ENCODE measurements at places on chromosomes 2 and 18.

DNA sequence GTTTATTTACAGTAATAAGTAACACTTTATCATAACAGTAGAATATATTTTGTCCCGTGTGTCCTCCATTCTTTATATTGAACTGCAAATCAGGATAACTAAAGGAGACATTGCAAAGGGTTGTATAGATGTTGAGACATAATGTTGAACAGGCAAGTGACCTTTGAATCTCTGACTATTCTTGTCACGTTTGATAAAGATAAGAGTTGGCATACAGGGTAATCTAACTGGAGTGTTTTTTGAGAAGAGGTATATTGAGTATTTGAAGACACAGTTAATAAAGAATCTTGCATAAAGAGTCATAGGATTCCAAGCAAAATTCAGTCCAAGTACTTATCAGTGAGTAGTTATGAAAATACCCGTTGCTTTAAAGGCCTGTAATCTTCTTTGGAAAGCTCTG lies 21.7 kb downstream of the CCDC195 start:
- DNase-seq, result no peak

GRCh38 chr2:19036091-19036490 lies 322.3 kb downstream of the OSR1 start:
- DNase-seq, result no peak

GRCh38 chr18:45889419-45890064 lies 64.1 kb downstream of the SIGLEC15 start:
- DNase-seq, result no peak

DNA sequence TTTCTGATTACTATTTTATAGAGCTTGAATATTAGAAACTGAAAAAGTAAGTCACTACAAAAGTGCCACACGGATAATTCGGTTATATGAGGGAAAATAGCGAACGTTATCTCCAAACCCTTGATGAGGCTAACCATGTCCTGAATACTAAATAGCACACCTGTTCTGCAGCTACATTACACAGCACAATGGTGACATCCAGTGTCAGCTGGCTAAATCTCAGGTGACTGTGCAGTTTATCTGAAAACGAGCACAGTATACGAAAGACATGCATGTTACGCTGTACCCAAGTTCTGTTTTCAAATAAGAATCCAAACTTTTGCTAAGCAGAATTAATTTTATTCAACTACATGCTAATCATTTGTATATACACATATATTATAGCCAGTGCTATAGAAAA lies 9.0 kb downstream of the CCDC68 start:
- peak; percentile 28 for DNase-seq

DNA sequence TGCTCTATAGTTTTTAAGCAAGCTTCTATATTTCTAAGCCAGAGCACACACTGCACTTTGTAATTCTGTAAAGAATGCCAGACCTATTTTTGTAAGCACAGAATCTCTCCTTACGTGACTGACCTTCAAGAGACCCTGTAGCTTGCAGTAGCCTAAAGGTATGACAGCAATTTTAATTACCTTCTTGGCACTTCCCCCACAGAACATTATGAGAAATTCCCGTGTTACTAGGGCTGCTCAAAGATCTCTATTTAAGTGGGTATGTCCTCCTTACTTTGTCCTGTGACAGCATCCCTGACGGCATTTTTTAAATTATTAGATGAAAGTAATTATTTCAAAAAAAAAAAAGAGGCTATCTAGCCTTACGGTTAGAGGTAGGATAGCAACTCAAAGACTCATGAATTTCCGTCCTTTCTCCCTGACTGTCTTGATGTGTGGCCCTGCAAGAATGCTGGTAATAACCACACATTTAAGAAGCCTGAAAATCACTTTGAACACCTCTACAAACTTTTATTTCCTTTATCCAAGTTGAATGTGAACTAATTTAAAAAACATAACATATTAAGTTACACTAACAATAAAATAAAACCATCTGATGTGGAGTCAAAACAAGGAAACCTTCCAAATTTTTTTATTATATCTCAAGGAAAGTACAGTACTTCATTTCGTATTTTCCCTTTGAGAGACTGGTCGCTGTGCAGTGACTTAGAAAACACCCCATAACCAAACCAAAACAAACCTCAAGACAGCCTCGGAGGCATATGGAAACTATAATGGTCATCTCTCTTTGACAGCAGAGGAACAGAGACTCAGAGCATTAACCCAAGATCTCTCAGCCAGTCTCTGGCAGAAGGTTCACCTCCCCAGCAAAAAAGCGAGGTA lies 54.9 kb downstream of the THUMPD2 start:
- DNase-seq, result no peak

GRCh38 chr2:73069041-73069854 lies 2.3 kb downstream of the SFXN5 start:
- DNase-seq, result no peak

DNA sequence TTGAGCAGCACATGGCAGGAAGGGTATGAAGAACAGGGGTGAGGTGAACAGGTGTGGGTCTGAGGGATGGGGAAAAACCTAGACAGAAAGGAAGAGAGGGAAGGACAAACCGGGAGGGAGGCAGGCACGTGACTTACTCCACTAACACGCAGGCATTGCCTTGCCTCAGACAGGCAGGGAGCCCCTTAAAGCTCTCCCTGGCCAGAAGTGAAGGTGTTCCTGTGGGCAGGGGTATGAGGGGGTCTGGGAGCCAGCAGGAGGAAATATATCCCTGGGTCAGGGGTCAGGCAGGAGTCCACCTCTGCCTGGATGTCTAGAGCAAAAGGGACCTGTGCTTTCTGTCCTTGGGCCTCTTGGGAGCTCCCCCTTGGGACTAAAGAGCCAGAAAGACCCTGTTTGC lies 135.3 kb upstream of the EPAS1 start:
- no peak for DNase-seq

GRCh38 chr18:1648712-1649111 lies 744.0 kb downstream of the ADCYAP1 start:
- no peak for DNase-seq

- no peak for DNase-seq
Observed at GRCh38 chr2:232888099-232888836, 18.2 kb downstream of the SNORC start.

- DNase-seq, result no peak
Observed at GRCh38 chr2:100856732-100857131, 36.8 kb downstream of the NPAS2 start.

DNA sequence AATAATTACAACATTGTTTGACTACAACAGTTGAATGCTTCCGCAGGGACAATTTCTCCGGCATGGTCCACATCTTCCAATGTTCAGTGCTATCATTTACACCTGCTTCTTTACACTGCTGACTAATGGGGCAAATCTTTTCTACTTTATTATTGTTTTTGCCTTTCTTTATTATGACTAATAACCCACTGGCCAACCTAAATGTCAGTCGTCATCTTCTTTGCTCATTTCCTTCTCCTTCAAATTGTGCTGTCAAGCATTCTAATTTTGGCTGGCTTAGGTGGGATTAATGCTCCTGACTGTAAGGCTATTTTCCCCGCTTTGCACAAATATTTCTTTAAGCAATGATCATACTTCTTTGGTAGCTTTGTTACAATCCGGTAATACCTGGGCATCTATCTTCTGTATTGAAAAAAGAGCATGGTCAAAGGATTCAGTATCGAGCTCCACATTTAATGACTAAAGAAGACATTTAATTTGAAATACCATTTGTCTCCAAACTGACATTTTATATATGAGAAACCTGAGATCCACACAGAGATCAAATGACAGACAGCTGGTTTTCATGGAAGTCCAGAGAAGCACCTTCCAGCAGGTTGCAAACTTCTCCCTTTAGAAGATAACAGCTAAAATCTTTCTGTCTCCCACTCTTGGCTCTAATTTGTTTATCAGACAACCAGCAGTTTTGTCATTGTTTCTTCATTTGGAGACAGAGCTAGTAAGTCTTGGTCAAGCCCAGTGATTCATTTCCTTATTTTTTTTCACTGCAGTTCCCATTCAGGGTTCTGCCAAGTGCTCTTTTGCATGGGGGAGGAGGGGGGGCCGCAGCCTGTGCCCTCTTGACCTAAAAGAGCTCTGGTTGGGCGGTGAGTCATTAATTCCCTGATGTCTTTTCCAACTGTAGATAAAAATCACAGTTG lies 132.9 kb downstream of the SOCS6 start:
- DNase-seq, result no peak

- DNase-seq, result no peak
Observed at GRCh38 chr18:21453511-21453901, 147.0 kb downstream of the ESCO1 start.

- DNase-seq, result no peak
Observed at GRCh38 chr18:33744032-33744697, 166.1 kb downstream of the ASXL3 start.

DNA sequence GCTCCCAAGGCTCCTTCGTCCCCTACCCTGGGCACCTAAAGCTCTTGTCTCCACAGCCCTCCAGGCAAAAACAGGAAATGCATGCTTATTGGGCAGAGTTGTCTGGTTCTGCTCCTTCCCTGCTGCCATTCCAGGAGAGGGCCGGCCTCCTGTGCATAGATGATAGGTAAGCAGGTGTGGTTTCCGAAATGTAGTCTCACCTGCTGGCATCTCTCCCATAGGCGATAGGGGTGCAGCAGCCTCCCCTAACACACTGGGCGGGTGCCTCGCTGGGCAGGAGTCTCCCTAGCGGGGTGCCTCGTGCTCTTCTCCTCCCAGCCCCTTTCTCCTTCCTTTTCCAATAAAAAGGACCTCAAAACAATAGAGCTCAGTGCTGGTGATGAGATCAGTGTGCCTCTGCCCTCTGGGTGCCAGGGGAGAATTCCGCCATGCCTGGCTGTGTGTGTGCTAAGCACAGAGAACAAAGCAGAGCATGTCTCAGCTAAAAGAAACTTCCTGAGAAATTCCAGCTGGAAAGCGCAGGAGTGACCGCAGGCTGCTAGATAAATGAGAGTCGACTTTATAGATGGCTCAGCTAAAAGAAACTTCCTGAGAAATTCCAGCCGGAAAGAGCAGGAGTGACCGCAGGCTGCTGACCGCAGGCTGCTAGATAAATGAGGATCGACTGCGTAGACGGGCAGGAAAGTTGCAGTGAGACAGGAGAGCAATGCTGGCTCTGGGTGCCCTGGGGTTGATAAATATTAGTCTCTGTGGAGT lies 11.3 kb upstream of the PXDN start:
- no peak for DNase-seq

GRCh38 chr2:146666340-146666739 lies 1178.5 kb upstream of the ACVR2A start:
- DNase-seq, result no peak

DNA sequence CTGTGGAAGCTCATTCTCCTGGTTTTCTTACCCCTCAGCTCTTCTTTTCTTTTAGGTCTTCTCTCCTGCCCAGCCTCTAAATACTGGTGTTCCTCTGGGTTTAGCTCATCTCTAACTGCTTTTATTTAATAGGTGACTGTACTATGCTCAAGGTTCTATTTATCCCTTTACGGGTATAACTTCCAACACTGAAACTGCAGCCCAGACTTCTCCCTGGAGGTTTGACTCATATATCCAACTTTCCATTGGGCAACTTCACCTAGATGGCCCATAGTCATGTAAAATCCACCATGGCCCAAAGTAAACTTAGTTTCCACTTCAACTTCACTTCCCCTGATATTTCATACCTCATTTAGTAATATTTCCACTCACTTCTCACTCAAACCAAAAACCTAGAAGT lies 273.1 kb downstream of the PLCL1 start:
- DNase-seq, result no peak

GRCh38 chr2:72109291-72109690 lies 38.4 kb downstream of the CYP26B1 start:
- no peak for DNase-seq

DNA sequence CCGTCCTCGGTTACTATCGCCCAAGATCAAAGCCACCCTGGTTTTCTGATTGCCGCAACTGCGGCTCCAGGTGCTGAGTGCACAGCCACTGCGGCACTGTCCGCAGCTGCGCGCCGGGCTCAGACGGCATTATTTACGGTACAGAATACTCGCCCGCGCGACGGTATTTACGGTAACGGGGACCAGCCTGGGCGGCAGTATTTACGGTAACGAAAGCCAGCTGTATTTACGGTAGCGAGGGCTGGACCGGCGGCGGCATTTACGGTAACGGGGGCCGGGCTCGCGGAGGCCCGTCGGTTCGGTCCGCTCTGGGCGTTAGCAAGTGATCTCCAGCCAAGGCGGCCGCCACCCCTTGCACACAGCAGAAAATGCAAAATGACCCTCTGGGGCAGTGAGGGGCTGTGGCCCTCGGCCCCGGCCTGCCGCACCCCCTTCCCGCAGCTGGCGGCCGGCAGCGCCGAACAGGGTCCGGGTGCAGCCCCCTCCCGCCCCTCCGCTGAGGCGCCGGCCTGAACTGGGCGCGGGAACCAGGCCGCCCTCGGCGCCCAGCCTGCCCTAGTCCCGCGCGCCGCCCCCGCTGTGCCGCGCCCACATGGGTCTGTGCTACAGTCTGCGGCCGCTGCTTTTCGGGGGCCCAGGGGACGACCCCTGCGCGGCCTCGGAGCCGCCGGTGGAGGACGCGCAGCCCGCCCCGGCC lies at the start of gene GNAL:
TSS of gene GNAL (plus strand) at position 293 of the 697 bp plus-strand sequence. CDS start at position 593, 300 bp downstream.
- DNase-seq, result peak; percentile 77

GRCh38 chr18:10072671-10073175 lies 158.9 kb downstream of the VAPA start:
- no peak for DNase-seq

- no peak for DNase-seq
Observed at GRCh38 chr2:74864728-74865722, 31.1 kb downstream of the HK2 start.

GRCh38 chr2:237141571-237142051 lies 55.9 kb downstream of the COPS8 start:
- DNase-seq, result no peak

DNA sequence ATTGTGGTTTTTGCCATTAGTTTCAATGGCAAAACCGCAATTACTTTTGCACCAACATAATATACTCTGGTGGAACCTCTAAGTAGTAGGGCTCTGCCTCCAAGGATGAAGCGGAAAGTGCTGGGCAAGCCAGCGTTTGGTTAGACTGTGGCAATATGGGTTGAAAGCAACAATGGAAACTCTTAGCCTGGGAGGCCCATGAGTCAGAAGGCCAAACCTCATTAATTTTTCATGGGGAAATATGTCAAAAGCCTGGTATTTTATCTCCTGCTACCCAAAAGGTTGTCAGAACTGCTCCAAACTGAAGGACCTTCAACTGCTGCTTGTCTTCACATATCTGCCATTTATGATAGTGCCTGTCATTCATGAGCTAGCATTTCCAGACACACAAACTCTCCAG lies 179.1 kb upstream of the CYP26B1 start:
- DNase-seq, result no peak

DNA sequence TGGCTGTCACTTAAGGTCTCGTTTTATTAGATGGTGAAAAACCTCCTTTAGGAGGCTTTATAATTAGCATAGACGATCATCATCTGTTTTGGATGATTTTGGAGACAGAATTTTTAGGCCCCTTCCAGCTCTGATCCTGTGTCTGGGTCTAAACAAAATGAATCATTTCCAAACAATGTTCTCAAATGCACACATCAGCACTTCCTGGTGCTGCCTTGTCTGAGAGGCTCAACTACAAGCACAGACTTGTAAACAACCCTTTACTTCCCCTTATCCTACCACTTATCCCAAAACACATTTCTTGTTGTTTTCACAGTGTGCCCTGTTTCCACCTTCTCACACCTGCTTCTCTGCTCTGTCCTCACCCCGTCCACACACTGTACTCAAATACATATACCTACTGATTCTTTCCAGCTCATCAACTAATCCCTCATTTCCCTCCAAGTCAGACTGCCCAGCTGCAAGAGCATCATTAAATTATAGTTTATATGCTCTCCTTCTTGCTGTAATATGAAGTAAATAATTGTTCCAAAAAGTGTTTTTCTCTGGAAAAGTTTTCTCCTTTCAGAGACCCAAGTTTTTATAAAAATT lies 71.2 kb upstream of the COL3A1 start:
- no peak for DNase-seq
